Kidney epithelial cell (primary cell): ENCODE measurements at places on chromosomes 2 and 18. TPM values are rescaled to one million over a fixed set of nuclear protein-coding genes. Genes with fewer than 3 reads are reported as not detected.

- DNase-seq, result no peak
Measured at GRCh38 chr18:10453806-10454680, at the start of gene APCDD1. TSS of gene APCDD1 (plus strand) at chr18:10454635. CDS start at chr18:10454982, 347 bp downstream.

DNA sequence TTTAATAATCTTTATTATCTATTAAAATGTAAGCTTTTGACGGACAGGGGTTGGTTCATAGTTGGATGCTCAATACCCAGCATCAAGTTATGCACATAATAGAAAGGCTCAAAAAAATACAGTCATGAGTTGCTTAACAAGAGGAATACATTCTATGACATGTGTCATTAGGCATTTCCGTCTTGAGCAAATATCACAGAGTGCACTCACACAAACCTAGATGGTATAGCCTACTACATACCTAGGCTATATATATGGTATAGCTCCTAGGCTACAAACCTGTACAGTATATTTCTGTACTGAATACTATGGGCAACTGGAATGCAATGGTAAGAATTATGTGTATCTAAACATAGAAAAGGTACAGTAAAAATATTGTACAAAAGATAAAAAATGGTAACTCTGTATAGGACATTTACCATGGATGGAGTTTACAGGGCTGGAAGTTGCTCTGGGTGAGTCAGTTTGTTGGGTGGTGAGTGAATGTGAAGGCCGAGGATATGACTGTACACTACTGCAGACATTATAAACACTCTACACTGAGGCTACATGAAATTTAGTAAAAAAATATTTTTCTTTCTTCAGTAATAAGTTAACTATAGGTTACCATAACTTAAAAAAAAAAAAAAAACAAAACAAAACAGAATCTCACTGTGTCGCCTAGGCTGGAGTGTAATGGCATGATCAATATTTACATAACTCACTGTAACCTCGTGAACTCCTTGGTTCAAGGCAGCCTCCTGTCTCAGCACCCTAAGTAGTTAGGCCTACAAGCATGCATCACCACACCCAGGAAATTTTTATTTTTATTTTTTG, 201.2 kb downstream of the NBAS start:
- peak; percentile 37 for DNase-seq

- no peak for DNase-seq
Measured at GRCh38 chr2:10390369-10390801, 57.7 kb downstream of the ODC1 start.

- no peak for DNase-seq
Measured at GRCh38 chr2:188629753-188630527, 338.3 kb downstream of the GULP1 start.

DNA sequence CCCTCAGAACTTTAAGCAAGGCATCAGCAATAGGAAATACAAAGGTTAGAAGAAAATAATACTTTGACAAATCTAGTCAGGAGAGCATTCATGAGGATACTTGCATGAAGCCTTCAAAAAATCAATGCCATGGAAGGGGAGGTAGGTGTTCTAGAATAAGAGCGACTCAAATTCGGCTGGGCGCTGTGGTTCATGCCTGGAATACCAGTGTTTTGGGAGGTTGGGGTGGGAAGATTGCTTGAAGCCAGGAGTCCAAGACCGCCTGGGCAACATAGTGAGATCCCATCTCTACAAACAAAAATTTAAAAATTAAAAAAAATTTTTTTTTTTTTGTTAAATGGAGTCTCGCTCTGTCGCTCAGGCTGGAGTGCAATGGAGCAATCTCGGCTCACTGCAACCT, 21.8 kb downstream of the GBX2 start:
- no peak for DNase-seq

GRCh38 chr2:207491956-207492355, 37.8 kb upstream of the CREB1 start:
- DNase-seq, result no peak

DNA sequence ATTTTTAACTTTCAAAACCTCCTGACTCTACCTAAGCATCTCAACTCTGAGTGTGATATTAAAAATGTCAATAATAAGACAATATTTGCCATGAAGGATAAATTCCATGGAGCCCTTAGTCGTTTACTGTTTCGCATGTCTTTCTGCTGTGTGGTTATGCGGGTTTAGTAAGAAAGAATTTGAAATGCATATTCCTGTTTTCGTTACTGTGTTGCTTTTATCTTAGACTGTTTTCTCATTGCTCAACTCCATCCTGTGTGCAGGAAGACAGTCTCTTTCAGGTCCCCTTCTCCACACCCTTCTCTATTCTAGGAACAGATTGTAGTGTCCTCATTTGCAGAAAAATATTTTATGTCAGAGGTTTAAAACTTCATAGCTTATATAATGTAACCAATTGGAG, 82.5 kb upstream of the MAP3K20 start:
- no peak for DNase-seq

The RMDN2 gene
- 2.7 and 4.7 TPM in 2 replicates for total RNA-seq

The CD28 gene
- not detected in 2 replicates for total RNA-seq

The PCARE gene
- not detected in 2 replicates for total RNA-seq

The SERPINB8 gene
- 22.5 and 23.6 TPM in 2 replicates for total RNA-seq

The CDH7 gene
- total RNA-seq, result not detected in 2 replicates
